ENCODE measurements at places on chromosomes 5 and 9.

GRCh38 chr5:157308836-157309465 lies 43.0 kb downstream of the CYFIP2 start:
- DNase-seq, result no peak

DNA sequence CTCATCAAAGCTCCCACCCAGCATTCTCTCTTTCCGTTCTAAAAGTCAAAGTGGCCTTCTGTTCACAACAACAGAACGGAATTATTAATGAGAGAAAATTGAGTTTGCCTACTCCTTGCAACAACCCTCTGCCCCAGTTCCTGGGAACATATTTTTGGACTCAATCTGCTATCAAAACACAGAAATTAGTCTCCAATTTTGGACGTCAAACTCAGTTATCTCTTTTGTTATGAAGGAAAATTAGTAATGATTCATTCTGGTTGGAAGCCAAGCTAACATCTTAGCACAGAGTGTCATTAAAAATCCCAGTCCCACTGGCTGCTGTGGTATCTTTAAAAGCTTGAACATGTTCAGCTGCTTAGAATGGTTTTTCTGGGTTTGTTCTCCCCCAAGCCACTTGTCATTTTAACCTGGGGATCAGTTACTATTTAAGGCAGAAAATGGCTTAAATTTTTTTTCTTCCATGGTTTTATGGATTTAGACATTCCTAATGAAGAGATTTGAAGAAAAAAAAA lies 343.2 kb downstream of the TRIM32 start:
- no peak for DNase-seq

DNA sequence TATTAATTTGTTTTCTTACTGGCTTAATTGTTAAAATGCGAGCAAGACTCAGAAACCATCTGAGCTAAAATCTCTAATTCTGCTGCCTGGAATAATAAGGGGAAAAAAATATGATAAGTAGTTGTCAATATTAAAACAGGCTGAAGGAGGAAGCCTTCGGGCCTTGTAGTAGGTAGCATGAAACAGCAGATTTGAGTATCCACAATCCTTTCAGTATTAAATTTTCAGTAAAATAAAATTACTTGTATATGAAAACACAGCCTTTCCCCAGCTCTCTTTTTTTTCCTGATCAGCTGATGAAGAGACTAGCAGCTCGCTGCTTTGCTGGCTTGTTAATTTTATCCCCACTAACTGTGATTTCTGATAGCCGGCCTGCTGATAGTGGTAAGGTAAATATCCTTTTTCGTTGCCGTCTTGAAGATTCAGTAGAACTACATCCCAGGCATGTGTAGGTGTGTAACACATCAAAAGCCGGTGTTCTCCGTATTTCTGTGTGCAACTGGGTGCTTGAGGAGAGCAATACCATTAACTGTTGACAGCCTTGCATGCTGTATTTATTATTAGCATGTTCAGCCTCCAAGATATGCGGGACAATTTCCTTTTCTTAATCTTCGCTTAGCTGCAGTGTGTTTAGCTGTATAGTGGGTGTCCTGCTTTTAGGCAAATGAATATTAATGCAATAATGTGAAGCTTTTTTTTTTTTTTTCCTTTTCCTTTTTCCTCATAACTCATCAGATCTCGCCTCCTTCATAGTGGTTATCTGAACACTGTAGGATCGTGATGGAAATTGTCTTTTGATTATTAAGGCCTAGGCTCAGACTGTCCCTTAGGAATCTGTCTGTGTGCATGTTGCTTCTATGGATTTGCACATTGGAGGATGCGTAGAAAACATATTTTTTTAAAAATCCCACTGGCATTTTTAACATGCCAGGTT lies 144.6 kb downstream of the SMARCA2 start:
- no peak for DNase-seq

- DNase-seq, result no peak
These were observed 48.8 kb downstream of the GRAMD2B start for GRCh38 chr5:126471875-126472537.

DNA sequence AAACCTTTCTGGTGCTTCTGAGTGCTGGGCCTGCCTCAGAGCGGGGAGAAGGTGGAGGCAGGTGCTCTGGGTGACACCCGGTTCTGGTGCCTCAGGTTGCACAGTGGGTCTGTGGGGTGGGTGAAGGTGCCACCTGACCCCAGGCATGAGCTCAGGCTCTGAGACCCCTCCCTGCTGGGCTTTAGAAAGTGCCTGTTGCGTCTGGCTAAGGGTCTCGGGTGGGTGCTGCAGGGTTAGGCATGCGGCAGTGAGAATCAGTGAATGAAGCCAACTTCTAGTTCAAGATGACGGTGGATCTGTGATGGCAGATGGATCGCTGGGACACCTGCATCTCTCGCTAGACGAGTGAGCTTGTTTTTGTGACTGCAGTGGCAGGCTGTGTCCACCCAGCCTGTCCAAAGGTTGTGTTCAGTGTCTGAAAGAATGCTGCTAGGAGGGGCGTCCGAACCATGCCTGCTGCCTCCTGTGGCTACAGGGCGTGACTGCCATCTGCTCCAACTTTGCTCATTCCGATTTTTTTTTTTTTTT lies 5.0 kb downstream of the SQSTM1 start:
- DNase-seq, result no peak

DNA sequence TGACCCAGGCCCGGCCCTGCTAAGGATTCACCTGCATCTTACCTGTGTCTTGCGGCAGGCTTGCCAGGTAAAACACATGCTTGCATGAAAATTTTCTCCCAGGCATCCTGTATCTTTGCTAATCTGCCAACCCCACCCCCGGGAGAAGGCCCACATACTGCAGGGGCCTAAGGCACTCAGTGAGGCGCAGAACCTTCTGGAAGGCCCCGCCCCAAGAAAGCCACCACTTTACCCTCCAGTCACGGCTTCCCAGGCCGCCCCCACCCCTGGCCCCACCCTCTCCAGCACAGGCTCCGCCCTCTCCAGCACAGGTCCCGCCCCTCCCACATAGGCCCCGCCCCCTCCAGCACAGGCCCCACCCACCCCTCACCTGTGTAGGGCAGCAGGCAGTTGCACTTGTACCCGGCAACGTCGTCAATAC lies 29.8 kb upstream of the SEC16A start:
- no peak for DNase-seq

GRCh38 chr9:83472221-83472665 lies 66.0 kb downstream of the FRMD3 start:
- no peak for DNase-seq

- DNase-seq, result no peak
These were observed 125.0 kb upstream of the RASGRF2 start for GRCh38 chr5:80835128-80835527.

DNA sequence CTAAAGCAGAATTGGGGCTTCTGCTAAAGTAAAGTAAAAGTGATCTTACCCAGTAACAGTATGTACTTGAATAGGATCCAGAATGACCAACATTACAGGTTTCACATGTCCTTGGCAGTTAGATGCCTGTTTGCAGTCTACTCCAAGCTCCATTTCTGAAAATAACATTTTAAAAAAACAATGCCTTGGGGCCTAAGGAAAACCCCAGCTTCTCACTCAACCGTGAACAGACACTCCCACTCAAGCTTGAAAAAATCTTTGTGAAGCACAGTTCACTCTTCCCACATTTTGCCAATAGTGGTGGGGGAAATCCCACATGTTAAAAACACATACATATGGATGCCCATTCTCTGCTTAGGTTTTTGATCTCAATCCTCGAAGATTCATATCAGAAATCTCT lies 304.1 kb downstream of the ARRDC3 start:
- no peak for DNase-seq

DNA sequence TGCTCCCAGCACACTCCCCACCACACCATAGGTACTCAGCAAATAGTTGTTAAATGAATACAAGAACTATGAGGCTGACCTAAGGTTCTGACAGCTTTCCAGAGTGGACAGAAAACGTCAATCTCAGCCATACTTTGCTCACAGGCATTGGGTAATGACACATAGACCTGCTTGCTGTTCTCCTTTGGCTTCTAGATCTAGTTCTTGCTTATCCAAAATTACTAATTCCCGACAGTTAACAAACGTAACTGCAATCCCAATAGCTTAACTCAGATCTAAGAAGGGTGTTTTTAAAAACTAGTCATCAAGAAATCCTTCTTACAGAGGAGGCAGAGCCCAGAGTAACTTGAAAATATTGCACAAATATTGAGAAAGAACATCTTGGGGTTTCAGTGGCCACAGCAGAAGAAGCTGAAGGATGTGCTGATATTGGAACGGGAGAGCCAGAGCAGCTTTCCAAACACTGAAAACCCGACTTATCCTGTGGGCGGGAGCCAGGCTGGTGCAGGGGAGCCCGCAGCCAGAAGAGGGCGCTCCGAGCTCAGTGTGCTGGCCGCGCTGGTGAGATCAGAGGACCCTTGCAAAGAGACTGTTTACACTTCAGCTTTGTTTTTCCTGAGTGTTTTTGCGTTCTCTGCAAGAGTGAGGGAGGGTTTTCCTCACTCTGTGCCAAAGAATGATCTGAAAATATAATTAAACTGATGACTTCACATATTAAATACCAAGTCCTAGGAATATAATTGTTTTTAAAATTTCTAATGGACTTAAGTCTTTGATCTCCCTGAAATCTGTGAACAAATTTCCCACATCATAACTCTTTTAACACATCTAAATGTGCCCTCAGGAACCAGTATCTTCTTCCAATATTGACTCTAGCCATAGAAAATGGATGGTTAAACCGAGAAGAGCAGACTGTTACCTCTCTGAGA lies 30.3 kb downstream of the FGF1 start:
- peak; percentile 91 for DNase-seq

DNA sequence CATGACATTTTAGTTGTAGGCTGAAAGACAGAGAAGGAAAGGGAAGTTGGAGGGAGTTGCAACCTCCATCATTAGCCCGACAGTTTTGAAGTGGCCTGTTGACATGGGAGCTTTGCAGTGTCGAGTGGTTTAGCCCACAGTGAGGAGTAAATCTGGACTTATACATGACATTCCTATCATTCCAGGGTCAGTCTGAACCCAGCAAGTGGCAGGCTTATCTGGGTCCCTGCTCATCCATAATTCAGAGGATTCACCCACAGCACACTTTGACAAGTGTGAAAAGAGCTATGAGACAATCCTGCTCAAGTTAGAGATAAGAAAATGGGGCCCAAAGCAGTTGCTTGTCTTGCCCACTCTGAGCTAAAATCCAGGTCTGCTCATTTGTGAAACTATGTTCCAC lies 8.4 kb upstream of the TNC start:
- no peak for DNase-seq

GRCh38 chr9:88803546-88804253 lies 187.6 kb upstream of the S1PR3 start:
- DNase-seq, result no peak

GRCh38 chr9:129617167-129617566 lies 3.7 kb downstream of the C9orf50 start:
- DNase-seq, result no peak

GRCh38 chr9:70415041-70415440 lies 584 bp upstream of the KLF9 start:
- DNase-seq, result no peak

GRCh38 chr5:15717001-15717400 lies 217.0 kb downstream of the FBXL7 start:
- DNase-seq, result no peak

GRCh38 chr9:83991355-83991754 lies 10.8 kb downstream of the RMI1 start:
- no peak for DNase-seq

- no peak for DNase-seq
These were observed 358.8 kb upstream of the TRPC7 start for GRCh38 chr5:136724161-136724560.

DNA sequence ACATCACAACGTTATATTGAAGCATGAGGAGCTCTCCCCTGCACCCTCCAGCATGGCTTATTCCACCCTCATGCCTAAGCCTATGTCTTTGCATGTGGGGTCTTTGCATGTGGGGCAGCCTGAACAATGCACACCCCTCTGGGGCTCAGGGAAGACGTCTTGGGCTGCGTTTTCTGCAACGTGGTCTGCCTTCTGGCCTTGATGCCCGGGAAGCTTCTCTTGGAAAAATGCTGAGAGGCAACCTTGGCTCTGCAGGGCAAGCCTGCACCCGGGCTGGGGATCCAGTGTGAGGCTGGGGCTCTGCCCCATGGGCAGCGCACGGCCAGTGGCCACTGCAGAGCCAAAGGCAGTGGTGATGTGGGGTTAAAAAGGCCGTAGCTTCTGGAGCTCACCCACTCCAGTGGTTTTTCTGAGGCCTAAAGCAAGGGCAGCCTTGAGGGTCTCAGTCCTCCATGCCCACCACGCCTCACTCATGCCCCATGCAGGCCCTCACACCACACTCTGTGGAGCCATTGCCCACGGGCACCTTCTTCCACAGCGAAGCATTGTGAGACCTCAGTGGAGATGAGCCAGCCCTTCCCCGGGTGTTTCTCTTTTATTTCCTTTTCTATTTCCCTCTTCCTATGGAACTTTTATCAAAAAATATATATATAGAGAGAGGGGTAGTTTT lies 112.2 kb downstream of the MRPL36 start:
- no peak for DNase-seq
